ENCODE measurements at places on chromosomes 5 and 9.

DNA sequence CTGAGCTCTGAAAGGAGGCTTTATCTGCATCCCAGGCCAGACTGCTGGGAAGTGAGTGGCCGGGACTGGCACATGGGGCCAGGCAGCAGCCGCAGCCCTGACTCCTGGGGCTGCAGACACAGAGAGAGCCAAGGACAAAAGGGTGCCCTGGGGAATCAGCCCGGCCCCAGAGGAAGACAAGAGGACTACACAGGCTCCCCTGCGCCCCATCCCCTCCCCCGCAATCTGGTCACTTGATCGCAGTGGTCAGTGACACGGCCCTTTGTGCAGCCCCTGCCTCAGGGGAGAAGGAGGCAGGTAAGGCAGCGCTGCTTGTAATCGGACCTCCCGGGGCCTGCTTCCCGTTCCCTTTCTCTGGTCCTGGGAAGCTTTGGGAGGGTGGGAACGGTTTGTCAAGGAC is 55.5 kb upstream of the FUBP3 start:
- no peak for DNase-seq

- no peak for DNase-seq
Observed at GRCh38 chr9:37026113-37026930, 7.7 kb downstream of the PAX5 start.

GRCh38 chr5:143140492-143141203 is 262.8 kb downstream of the NR3C1 start:
- no peak for DNase-seq

- no peak for DNase-seq
Observed at GRCh38 chr5:98839469-98840383, 66.3 kb downstream of the RGMB start.

DNA sequence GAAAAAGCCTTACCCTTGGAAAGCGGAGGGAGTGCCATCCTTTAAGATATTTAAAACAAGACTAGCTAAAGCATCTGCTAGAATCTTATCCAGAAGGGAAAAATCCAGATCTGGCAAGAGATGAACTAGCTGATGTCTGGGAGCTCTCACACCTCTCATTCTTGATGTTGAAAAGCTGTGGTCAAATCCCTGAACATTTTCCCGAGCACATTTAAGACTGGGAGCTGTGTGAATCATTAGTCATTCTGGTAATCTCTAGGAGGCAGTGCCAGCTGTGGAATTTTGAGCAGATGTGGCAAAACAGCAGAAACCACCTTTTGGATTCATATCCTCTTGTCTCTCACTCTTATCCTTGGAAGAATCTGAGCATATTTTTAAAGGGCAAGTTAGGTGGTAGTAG is 218.0 kb downstream of the MAN2A1 start:
- DNase-seq, result no peak

DNA sequence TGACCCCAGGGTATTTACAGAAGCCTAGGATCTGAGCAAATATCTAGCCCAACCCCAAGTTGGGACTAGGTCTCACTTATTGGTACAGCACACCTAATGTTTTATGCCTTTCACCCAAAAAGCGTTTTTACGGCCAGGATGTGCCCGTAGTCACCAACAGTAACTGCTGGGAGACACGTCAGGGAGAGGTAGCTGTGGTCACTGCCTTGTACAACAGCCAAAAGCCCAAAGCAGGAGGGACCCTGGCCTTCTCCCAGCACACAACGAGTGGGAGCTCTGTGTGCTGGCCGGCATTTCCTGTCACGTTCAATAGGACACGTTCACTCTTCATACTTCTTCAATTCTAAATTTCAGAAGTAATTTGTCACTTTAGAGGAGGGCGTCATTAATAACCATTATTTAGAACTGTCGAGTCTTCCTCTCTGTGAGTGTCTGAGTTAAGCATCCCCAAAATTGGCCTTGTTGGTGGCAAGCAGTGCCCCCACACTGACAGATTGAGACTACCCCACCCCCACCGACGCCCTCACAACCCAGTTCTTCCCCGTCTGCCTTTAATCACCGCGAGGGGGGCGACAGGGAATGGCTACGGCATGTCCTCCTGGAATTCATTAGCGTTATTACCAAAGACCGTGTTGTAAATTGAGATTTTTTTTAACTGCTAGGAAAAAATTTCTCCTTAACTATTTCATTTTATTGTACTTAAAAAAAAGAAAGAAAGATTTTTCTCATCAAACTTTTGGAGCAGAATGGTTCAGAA is 80.7 kb downstream of the MVB12B start:
- DNase-seq, result no peak

DNA sequence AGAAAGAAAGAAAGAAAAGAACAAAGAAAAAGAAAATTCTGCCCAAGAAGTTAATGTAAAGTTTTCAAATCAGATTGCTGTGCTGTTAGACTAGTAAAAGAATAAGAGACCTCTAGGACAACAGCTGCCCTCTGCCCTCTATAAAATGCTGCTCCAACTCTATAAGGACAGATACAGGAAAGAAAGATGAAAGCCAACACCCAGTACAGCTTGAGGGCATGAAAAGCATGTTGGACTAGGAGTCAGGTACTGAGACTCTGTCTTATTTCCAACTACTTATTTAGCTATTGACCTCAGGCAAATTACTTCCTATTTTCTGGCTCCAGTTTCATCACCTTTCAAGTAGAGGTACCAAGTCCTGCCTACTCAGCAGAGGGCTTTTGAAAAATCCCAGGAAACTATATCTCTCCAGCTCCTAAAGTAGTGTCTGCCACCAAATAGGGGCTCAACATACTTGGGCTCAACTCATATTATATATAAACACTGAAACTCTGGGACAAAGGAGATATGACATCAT is 5.7 kb downstream of the HBEGF start:
- no peak for DNase-seq

- no peak for DNase-seq
Observed at GRCh38 chr5:28808967-28809810, 1770.8 kb upstream of the CDH9 start.

- DNase-seq, result no peak
Observed at GRCh38 chr5:60526336-60526875, 173.6 kb downstream of the DEPDC1B start.

DNA sequence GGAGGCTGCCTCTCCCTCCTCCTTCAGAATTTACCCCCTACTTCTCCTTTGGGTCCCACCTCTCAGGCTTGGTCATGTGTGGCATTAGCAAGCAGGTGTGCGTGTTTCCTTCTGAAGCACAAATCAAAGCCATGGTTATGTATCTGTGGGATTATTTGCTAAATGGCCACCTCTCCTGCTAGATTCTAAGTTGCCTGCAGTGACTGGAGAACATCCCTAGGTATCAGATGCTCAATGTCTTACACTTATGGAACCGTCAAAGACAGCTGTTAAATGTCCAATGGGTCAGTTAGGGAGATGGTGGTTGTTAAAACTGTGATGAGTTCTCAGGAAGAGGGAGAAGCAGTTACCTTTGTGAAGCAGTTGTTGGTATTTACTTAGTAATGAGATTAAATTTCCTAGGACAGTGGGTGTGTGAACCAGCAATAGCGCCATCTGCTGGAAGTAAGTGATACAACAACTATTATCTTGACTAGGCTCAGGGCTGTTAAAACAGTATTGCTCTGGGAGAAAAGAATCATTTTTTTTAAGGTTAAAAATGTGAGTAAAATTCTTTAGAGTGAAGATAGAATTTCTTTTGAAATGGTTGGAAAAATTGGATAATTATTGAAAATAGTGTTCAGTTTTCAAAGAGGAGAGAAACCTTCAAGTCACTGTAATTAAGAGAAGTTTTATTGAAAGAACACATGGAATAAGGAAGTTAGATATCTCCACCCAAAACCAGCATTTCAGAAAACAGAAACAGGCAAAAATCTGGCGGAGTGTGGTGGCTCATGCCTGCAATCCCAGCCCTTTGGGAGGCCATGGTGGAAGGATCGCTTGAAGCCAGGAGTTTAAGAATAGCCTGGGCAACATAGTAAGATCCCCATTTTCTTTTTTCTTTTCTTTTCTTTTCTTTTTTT is 71.3 kb downstream of the TMC1 start:
- DNase-seq, result no peak

DNA sequence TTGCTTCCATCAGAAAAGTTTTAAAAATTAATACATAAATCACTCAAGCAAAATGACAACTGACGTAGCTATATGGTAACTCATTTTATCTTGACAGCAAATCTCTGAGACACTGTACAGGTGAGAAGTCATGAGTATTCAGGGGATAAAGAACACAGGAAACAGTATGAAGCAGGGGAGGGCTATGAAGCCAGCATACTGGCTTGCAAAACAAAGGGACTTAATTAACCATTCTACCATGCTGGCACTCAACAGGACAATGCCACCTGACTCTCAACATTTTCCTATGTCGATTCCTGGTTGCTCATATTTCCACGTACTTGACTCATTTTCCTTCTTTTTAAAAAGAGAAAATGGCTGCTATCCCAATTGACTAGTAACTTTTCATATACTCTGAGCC is 151.4 kb upstream of the RETREG1 start:
- no peak for DNase-seq

DNA sequence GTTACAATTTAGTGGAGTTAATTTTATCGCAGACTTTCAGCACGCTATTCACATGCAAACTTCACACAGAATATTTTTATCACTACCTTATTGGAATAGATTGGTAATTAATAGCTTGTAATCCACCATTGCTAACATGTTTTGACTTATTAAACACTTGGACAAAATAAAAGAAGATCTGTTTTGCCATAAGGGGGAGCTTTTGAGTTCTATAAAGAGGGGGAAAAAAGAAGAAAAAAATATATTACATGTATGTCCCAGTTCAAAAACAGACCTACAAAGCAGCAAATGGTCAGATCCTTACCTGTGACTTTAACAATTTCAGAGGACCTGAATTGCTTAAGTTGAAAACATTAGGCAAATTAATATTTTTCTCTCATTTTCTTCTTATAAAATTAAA is 1.2 kb upstream of the PAPPA start:
- DNase-seq, result no peak

DNA sequence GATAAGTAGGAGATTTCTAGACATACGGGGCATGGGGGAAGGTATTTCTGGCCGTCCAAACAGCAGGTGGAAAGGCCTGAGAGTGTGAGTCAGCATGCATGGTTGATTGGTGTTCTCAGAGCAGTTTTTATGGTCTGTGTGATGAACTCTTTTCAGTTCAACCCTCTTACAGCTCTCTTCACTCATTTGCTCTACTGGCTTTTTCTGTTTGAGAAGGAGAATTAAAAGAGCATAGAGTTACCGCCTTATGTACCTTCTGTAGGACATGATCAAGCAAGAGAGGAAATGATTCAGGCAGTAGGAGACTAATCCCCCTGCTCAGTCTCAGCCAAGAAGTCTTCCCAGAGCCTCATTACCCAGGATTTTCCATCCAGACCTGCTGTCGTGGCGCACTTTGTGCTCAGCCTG is 92.4 kb downstream of the PRDM6 start:
- DNase-seq, result no peak

- no peak for DNase-seq
Observed at GRCh38 chr5:33755231-33755630, 136.6 kb downstream of the ADAMTS12 start.

DNA sequence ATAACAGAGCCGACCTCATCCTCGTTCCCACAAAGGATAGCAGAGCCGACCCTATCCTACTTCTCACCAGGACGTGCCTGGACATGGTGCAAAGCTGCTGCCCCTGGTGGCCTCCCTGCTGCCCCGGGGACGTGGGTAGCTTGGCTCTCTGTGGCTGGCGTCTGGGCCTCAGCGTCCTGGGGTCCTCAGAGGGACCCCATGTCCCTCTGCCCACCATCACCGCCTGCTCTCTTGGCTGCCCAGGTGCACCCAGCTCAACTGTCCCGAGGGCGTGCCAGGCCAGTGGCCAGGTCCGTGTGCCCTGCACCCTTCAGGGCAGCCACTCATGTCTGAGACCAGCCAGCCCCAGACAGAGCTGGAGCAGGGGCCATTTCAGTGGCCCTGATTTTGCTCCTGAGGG is 8.5 kb downstream of the NKD2 start:
- no peak for DNase-seq

DNA sequence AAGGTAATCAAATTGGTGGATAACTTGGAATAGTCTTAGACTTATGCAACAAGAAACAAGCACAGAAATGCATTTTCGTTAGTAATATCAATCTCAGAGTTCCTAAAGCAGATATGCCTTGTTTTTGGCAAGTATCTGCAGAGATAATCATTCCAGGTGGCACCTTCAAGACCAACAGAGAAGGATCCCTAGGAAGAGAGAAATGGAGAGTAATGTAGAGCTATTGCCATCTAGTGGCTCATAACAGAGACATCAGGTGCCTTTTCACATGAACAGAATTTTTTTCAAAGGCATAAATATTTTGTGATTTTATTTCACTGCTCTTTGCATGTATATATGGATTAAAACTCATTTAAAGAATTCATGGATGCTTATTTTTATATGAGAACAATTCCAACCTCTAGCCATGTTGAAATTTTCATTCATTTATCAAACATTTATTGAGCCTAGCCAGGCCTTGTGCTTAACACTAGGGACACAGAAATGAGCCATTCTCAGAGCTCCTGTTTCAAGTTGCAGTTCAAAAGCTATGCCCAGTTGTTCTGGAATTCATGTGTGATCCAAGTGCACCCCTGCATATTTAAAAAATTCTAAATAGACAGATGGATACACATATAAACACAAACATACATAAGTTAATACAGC is 117.5 kb upstream of the OR13F1 start:
- no peak for DNase-seq

DNA sequence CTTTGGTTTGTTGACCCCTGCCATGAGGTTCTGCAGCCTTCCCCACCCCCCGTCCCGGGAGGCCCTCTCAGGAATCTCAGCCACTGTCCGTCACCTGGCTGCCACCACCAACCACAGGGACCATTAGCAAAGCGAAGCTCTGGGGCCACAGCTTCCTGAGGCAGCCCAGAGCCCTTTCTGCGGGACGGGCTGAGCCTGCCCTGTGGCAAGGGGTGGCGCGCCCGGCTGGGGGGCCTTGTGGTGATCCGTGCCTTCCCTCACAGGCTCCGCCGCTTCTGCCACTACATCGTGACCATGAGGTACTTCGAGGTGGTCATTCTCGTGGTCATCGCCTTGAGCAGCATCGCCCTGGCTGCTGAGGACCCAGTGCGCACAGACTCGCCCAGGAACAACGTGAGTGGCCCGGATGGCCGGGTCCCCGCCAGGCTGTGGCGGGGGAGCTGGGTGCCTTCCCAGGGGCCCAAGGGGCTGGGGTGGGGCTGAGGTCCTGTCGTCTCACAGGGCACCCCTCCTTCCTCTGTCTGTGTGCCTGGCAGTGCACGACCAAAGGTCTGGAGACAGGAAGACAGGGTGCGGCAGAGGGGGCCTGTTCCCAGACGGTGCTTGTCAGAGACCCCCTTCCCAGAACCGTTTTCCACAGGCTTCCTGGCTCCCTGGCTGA is 169.2 kb downstream of the CACNA1B start:
- DNase-seq, result no peak

DNA sequence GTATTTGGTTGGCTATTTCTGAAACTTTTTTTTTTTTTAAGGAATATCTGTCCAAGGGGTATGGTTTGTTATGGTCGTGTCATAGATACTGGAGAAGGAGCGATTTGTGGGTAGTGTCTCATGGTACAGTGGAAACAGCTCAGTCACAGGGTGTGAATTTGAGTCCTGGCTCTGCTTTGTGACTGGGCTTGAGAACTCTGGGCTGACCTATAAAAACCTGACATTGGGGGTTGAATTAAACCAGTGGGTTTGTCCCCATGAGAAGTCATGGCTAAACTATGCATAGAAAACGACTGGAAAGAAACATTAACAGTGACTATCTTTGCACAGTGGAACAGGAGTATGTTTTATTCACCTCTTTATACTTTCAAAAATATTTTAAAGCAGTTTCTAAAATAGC is 54.7 kb downstream of the MACROH2A1 start:
- no peak for DNase-seq
